ENCODE measurements at places on chromosomes 16 and 17.
A peak's percentile ranks its signal among the peaks of the same experiment; 100 is the strongest.

GRCh38 chr17:27651411-27652345 is 20.7 kb downstream of the LGALS9 start:
- DNase-seq: no peak

GRCh38 chr17:55587608-55588139 is 76.4 kb upstream of the SMIM36 start:
- no peak for DNase-seq

DNA sequence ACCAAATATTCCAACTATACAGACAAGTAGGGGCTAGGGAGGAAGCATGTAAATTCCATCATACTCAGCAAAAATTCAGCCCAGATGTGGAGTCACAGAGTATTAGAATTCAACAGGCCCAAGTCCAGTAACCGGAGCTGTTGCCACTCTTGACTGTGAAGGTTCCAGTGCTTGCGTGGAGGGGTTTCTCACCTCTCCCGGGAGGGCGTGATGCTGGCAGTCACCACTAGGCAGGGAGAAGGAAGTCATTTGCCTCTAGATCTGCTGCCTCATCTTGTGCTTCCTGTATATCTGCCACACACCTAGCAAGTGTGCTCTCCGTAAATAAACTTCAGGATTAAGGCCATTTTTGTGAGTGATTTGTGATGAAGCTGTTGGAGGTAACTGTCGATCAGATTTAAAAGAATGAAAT is 1.0 kb upstream of the CKLF start:
- DNase-seq: no peak

GRCh38 chr17:74150428-74151025 is 53.0 kb upstream of the RPL38 start:
- no peak for DNase-seq

DNA sequence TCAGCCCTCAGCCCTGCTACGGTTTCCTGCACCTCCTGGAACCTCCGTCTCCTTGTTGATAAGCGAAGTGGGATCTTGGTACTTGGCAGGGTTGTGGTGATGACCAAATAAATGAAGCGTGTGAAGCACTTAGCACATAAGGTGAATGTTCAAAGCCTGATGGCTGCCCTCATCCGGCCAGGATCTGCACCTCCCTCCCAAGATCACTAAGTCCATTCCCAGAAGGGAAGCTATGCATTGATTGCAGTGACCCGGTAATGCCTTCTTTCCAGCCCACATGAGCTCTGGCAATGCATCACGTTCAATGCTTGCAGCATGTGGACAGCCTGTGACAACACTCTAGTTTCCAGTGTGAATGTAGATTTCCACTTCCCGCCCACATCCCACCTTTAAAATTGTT is 24.9 kb upstream of the RHOT1 start:
- no peak for DNase-seq

GRCh38 chr17:41835214-41835799 is 725 bp downstream of the NT5C3B start:
- no peak for DNase-seq

DNA sequence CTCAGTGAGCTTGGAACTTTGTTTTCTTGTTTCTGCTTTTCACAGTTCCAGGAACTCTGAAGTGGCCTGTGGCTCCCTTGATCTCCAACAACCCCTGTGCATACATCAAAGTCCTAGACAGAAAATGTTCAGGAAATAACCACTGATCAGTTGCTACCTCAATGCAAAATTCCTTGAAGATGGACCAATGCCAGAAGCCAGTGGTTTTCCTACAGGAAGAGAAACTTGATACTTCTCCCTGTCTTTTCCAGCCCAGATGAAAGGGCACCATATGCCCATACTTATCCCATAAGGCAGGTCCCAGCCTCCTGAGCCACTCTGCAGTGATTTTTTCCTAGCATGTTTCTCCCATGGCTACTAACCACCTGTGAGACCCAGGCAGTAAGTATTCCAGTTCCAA is 12.3 kb upstream of the CDRT4 start:
- no peak for DNase-seq

- no peak for DNase-seq
Measured at GRCh38 chr16:71623597-71623996, 2.4 kb upstream of the MARVELD3 start.

GRCh38 chr17:8162233-8162996 is at the start of gene VAMP2:
Gene VAMP2, minus strand, starts transcription at chr17:8162948. Its CDS starts 69 bp downstream, at chr17:8162879.
- DNase-seq: peak; percentile 44

DNA sequence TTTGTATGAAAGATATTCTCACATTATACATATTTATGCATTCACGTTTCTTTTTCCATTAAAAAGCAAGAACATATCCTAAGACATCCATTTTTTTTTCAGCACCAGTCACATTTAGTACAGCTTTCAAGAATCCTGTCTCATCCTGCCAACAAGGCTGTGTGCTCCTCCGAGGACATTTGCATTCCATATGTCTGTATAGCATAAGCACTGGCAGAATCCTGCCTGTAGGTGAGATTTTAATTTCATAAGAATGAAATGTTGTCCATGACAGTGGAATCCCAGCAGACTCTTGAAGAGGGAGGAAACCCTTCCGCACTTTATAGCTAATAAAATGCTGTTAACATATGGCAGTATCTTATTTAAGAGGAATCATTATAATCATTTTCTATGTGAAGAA is 2.9 kb upstream of the PMP22 start:
- no peak for DNase-seq

DNA sequence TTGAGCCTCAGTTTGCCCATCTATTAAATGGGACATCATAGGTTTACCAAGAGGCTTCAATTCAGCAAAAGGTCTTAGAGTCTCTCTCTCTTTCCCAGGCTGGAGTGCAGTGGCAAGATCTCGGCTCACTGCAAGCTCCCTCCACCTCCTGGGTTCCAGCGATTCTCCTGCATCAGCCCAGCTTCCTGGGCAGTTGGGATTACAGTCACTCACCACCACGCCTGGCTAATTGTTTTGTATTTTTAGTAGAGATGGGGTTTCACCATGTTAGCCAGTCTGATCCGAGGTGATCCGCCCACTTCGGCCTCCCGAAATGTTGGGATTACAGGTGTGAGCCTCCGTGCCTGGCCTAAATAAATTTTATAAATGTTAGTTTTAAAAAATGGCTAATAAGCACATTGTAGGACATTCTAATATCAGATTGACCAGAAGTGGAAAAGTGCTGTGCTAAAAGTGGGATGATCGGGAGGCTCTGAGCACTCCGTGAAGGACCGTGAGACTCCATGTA is 1.0 kb upstream of the NLRP1 start:
- DNase-seq: no peak

- DNase-seq: no peak
Measured at GRCh38 chr16:56357241-56357764, 68.0 kb downstream of the AMFR start.

DNA sequence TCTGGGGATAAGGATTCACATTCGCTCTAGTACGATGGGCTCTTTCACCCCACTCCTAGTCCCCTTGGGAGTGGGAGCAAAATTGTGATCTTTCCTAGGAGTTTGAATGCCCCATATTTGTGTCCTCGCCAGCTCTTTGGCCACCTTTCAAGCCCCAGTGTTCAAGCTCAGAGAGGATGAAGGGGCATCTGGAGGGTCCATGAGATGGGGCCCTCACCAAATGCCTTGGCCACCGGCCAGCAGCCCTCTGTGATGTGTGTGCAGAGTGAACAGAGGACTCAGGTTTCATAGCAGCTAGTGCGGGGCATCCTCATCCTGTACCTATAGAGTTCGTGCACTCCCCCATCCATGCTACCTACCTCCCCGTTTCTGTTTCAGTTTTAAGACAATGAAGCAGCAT is 140.6 kb downstream of the RAB11FIP4 start:
- no peak for DNase-seq

DNA sequence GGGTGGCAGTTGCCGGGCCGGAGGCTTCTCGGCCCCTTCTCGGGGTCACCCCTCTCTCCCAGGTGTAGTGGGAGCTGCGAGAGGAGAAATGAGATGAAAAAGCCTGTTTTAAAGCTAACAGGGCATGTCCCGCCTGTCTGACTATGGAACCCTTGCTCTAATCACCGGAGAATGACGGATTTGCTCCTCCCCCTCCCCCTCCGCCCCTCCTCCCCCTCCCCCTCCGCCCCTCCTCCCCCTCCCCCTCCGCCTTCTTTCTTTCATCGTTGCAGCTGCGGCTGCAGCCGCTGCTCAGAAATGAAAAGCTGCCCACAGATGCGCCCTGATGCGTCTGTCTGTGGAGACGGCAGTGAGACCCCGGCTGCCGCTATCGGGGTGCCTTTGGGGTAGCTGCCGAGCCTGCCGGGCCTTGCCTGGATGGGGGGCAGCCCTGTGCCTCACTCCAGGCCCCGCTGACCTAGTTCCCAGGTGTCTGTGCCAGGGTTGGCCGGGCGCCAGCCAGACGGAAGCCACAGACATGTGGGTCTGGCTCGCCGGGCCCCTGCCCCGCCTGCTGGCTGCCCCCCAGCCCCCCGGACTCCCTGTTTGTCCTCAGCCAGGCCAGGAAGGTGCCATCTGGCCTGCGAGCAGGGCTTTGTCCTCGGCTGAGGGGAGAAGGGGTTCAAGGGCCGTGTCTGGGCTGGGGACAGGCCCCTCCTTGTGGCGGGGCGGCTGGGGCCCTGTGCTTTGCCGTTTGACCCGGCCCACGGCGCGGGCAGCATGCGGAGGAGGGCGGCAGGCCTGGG is 37.7 kb downstream of the GINS2 start:
- peak; percentile 24 for DNase-seq

GRCh38 chr16:67404740-67405226 is 11.5 kb upstream of the TPPP3 start:
- DNase-seq: peak; percentile 55

- DNase-seq: no peak
Measured at GRCh38 chr17:34487626-34488025, 91.8 kb upstream of the TMEM132E start.

DNA sequence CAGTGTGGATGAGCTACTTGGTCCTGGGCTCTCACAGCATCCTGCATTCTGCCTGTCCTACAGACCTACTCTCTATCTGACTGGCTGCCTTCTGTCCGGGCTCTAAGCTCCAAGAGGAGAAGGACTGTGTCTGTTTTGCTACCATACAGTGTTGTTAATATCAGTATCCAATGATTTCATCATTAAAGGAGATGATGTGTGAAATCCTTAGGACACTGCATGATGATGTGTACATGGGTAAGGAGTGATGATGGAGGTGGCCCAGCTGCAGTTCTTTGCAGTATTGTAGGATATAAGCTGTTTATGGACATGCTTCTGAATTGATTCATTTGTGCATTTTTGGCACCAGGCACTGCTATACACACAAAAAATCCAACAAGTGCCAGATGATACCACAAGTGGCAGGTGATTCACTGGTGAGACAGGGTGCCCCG is 536.9 kb upstream of the CDH11 start:
- peak; percentile 61 for DNase-seq

- DNase-seq: no peak
Measured at GRCh38 chr16:20107083-20107482, 33.4 kb upstream of the GPR139 start.

DNA sequence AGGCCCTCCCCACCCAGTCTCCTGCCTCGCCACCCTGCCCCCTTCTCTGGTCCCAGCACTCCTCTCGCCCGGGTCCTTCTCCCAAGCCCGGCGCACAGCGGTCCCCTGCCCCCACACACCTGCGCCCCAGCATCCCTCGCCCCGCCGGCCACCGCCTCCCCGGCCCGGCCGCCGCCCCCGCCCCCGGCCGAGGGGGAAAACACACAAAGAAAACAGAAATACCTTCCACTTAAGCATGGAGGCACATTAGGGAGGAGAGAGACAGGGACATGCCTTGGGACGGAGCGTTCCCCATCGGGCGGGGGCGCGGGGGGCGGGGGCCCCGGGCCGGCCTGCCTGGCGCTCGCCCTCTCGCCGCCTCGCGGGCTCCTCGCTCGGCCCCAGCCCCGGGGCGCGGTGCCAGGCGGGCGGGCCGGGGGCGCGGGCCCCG is 326 bp downstream of the SRCIN1 start:
- no peak for DNase-seq

DNA sequence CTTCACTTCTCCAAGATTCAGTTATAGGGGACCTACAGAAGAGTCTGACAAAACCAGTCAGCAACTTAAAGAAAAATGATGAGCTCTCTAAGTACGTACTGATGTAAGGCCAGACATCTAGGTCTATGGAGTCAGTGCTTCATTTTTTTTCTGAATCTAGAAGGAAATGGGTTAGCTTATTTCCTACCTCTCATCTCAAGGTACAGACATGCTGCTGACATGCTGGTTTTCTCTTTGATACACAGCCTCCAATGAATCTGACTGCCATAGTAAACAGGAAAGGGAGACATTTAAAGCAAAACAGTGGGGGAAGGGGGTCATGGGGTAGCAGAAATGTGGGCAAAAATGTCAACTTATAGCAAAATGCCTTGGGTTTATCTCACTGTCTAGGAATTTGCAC is 16.4 kb downstream of the CDR2 start:
- no peak for DNase-seq

GRCh38 chr16:57405097-57405496 is 530 bp downstream of the CCL17 start:
- no peak for DNase-seq

- no peak for DNase-seq
Measured at GRCh38 chr17:55813944-55814343, 63.1 kb downstream of the PCTP start.

- no peak for DNase-seq
Measured at GRCh38 chr16:24526701-24527495, 12.5 kb upstream of the RBBP6 start.

GRCh38 chr16:56944954-56945839 is 13.3 kb downstream of the HERPUD1 start:
- no peak for DNase-seq

GRCh38 chr16:75099075-75099667 is 17.4 kb downstream of the LDHD start:
- no peak for DNase-seq
